ENCODE measurements at places on chromosomes 1 and 21. TPM values are rescaled to one million over a fixed set of nuclear protein-coding genes. Genes with fewer than 3 reads are reported as not detected.

The KCNT2 gene
- not detected for total RNA-seq

The CLCA4 gene
- not detected for total RNA-seq

The GUCA2A gene
- total RNA-seq = not detected

The SHE gene
- not detected for total RNA-seq

The SLAMF1 gene
- 39.8 TPM for total RNA-seq

The NEGR1 gene
- not detected for total RNA-seq

The RNU11 gene
- not detected for total RNA-seq

The ADORA1 gene
- not detected for total RNA-seq

The TPM3 gene
- 753 TPM for total RNA-seq

The GJB5 gene
- total RNA-seq = not detected

GRCh38 chr1:48560577-48560976, 88.6 kb upstream of the SPATA6 start:
- H3K36me3 ChIP-seq = no peaks in the 10 kb centered on the region
- H3K27ac ChIP-seq = no peak overlapping the region
- no peaks in the 10 kb centered on the region for H3K4me1 ChIP-seq

- H3K4me1 ChIP-seq = peaks cover 2% of the 10 kb centered on the region
- no peak overlapping the region for H3K27ac ChIP-seq
- DNase-seq = no peak
- no peak overlapping the region for H3K4me3 ChIP-seq
- no peaks in the 10 kb centered on the region for H3K36me3 ChIP-seq
These were observed 383.7 kb downstream of the ZP4 start for GRCh38 chr1:237507005-237507404.

- no peaks in the 10 kb centered on the region for H3K36me3 ChIP-seq
- H3K4me3 ChIP-seq = no peak overlapping the region
- H3K27ac ChIP-seq = no peak overlapping the region
- no peaks in the 10 kb centered on the region for H3K27me3 ChIP-seq
- DNase-seq = no peak
- no peaks in the 10 kb centered on the region for H3K4me1 ChIP-seq
These were observed 193.7 kb upstream of the ESRRG start for GRCh38 chr1:216916890-216917438.

DNA sequence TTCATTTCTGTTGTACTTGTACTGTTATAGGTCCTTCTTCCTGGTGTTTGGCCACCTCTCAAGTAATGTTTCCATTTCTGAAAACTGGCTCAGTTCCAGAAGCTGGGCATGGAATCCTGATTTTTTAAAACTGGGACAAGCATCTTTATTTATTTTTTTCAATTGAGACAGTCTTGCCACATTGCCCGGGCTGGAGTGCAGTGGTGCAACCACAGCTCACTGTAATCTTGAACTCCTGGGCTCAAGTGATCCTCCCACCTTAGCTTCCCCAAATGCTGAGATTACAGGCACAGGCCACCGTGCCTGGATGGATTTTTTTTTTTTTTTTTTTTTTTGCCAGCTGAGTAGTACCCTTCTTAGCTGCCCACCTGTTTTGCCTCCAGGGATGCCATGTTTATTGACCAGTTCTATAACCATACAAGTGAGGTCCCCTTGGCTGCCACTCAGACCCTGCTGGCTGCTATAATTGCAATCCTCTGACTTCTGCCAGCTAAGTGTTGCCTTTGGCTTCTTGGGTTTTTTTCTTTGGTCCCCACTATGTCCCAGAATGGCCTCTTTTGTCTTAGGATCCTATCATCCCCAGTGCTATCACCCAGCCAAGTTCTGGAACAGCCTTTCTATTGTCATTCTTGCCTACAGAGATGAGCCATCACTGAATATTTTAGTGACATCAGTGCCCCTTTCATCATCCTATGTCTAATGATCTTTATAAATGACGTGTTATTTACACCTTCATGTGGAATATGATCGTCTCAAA, 3.9 kb upstream of the DIP2A start:
- H3K27ac ChIP-seq = no peak overlapping the region
- H3K4me3 ChIP-seq = no peak overlapping the region
- H3K4me1 ChIP-seq = peaks cover 40% of the 10 kb centered on the region
- peaks cover 47% of the 10 kb centered on the region for H3K36me3 ChIP-seq
- DNase-seq = no peak

DNA sequence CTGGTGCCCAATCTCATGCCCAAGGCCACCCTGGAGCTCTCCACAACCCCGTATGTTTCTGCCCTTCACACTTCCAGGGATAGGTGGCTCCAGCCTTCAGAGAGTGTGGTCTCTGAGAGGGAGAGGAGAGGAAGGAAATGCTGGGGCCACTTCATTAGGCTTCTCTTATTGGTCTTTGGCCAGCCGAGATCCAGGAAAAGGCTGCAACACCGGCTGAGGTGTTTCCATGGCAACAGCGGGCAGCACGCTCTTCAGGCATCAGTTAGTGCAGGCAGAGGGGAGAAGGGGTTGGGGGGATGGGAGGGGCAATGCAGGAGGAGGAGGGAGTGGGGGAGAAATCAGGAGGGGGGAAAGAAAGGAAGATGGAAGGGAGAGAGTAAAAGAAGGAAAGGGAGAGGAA, 275.1 kb upstream of the GJB5 start:
- DNase-seq = no peak
- no peak overlapping the region for H3K4me3 ChIP-seq
- H3K36me3 ChIP-seq = no peaks in the 10 kb centered on the region
- peaks cover 32% of the 10 kb centered on the region for H3K27me3 ChIP-seq
- H3K27ac ChIP-seq = no peak overlapping the region
- H3K4me1 ChIP-seq = no peaks in the 10 kb centered on the region

DNA sequence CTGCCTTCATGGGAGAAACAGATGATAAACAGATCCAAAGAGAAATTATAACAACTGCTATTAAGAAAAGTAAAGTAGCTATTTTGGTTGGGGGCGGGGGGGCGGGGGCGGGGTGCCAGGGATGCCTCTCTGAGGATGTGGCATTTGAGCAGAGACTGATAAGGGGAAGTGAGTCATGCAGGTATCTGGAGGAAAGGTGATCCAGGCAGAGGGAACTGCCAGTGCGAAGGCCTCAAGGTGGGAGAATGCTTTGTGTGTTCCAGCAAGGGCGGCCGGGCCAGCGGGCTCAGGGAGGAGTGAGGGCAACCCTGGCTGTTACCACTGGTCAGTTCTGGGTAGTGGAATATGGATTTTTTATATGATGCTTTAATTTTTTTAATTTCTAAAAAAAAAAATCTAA, 7.0 kb upstream of the TNFRSF1B start:
- H3K27ac ChIP-seq = peak overlapping the region; percentile 65
- H3K4me1 ChIP-seq = peaks cover 79% of the 10 kb centered on the region
- peaks cover 1% of the 10 kb centered on the region for H3K36me3 ChIP-seq
- no peak for DNase-seq
- H3K4me3 ChIP-seq = no peak overlapping the region
- H3K27me3 ChIP-seq = no peaks in the 10 kb centered on the region

- no peaks in the 10 kb centered on the region for H3K27me3 ChIP-seq
- no peak for DNase-seq
- H3K27ac ChIP-seq = no peak overlapping the region
- peaks cover 34% of the 10 kb centered on the region for H3K4me1 ChIP-seq
These were observed 667 bp upstream of the CYB561D1 start for GRCh38 chr1:109493227-109493626.

DNA sequence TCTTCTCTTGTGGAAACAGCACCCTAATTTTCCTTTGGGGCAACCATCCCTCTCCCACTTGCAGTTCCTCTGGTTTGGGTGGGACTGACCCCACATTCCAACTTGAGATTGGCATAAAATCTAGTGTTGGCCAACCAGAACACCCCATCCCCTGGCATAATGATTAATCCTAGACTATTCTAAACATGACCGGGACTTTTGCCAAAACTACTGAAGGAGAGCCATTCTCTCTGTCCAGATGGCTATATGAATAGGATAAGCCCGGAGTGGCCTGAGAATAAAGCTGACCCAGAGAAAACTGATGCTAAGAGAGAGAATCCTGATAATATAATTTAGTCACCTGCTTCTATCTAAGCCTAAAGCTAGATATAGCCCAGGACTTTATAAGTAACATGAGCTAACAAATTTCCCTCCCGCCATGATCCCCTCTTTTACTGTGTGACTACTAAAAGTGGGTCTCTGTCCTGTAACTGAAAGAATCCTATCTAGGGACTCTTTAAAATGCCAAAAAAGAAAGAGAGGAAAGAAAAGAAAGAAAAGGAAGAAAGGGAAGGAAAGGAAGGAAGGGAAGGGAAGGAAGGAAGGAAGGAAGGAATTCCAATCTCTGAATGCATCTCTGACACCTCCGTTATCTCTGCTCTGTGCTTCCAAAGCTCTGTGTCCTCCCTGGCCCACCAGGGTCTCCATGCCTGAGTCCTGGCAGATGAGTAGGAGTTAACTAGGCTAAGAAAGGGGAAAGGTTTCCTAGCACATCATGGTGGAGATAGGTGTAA, 28.0 kb upstream of the NRDC start:
- DNase-seq = no peak
- H3K4me3 ChIP-seq = no peak overlapping the region
- no peaks in the 10 kb centered on the region for H3K27me3 ChIP-seq
- H3K4me1 ChIP-seq = peaks cover 5% of the 10 kb centered on the region
- H3K27ac ChIP-seq = peak overlapping the region; percentile 20

DNA sequence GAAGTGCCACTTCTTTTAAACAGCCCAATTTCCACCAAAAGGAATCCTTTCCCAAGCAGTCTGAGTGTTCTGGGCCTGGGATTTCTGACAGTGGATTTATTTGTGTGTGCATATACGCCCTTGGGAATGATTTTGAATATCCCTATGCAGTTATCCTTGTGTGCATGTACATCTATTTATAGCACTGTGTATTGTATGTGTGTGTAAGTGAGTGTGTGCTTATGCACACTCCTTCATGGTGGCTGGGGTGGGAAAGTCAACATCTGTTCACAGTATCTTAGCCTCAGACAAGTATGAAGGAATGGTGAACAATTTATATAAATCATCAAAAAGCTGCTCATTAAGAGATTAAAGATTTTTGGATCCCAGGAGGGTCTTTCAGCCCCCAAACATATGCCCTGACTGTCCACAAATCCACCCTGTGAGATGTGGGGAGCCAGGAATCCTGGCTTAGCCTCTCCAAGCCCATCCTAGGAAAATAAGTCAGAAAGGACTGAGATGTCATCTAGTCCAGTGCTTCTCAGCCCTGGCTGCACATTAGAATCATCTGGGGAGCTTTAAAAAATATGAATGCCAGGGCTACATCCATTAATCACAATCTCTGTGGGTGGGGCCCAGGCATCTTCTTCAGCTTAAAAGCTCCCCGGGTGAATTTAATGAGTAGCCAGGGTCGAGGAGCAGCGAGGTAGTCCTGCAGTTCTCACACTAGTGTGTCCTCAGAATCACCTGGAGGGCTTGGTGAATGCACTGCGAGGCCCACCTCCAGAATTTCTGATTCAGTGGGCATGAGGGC, 101.4 kb downstream of the PLXNA2 start:
- H3K27ac ChIP-seq = no peak overlapping the region
- H3K4me1 ChIP-seq = no peaks in the 10 kb centered on the region
- no peak overlapping the region for H3K4me3 ChIP-seq
- DNase-seq = no peak

- H3K4me1 ChIP-seq = no peaks in the 10 kb centered on the region
- H3K36me3 ChIP-seq = no peaks in the 10 kb centered on the region
- peaks cover 10% of the 10 kb centered on the region for H3K27me3 ChIP-seq
- no peak overlapping the region for H3K27ac ChIP-seq
- DNase-seq = no peak
- H3K4me3 ChIP-seq = no peak overlapping the region
These were observed 86.4 kb downstream of the DDAH1 start for GRCh38 chr1:85378534-85378933.

GRCh38 chr1:214747050-214747635, 144.1 kb downstream of the CENPF start:
- H3K27me3 ChIP-seq = no peaks in the 10 kb centered on the region
- H3K27ac ChIP-seq = no peak overlapping the region
- no peak for DNase-seq
- H3K36me3 ChIP-seq = no peaks in the 10 kb centered on the region

GRCh38 chr1:172960454-172961208, 90.1 kb downstream of the TNFSF18 start:
- DNase-seq = no peak
- H3K27ac ChIP-seq = no peak overlapping the region
- H3K36me3 ChIP-seq = no peaks in the 10 kb centered on the region
- H3K27me3 ChIP-seq = no peaks in the 10 kb centered on the region
- no peak overlapping the region for H3K4me3 ChIP-seq
- H3K4me1 ChIP-seq = peaks cover 4% of the 10 kb centered on the region

GRCh38 chr1:226919587-226919986, 20.5 kb upstream of the COQ8A start:
- no peak for DNase-seq
- no peaks in the 10 kb centered on the region for H3K27me3 ChIP-seq
- no peak overlapping the region for H3K4me3 ChIP-seq
- no peaks in the 10 kb centered on the region for H3K4me1 ChIP-seq
- no peak overlapping the region for H3K27ac ChIP-seq

DNA sequence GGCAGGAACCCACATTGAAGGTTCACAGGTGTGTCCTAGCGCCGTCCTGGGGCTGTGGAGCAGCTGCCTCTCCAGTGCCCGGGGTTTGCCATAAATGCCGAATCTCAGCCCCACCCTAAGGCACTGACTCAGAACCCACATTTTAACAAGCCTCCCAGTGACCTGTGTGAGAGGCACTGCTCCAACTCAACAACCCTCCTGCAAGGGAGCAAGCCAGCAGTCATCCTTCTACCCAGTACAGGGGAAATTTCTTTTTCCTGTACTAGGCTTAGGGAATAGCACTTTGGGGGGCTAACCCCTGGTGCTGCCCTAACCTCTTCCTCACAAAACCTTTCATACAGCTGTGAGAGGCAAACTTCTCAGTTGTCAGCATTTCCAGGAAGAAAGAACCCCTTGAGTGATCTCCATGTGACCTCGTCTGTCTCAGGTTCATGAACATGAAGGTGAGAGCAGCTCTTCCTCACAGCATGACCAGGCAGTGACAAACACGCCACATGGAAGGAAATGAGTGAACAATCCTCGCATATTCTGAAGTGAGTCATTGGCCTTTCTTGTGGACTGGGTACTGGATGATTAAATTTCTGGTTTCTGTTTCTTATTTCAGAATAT, 11.4 kb upstream of the BCAR3 start:
- peak overlapping the region; percentile 74 for H3K27ac ChIP-seq
- DNase-seq = peak; percentile 65
- H3K4me1 ChIP-seq = peaks cover 18% of the 10 kb centered on the region

GRCh38 chr21:22925032-22925431, 1926.8 kb downstream of the NCAM2 start:
- no peaks in the 10 kb centered on the region for H3K4me1 ChIP-seq
- H3K4me3 ChIP-seq = no peak overlapping the region
- no peak for DNase-seq
- no peaks in the 10 kb centered on the region for H3K27me3 ChIP-seq
- no peak overlapping the region for H3K27ac ChIP-seq

GRCh38 chr1:204799630-204800029, 71.0 kb upstream of the NFASC start:
- H3K36me3 ChIP-seq = no peaks in the 10 kb centered on the region
- H3K27me3 ChIP-seq = no peaks in the 10 kb centered on the region
- no peaks in the 10 kb centered on the region for H3K4me1 ChIP-seq
- H3K4me3 ChIP-seq = no peak overlapping the region

- H3K4me1 ChIP-seq = peaks cover 34% of the 10 kb centered on the region
- no peak for DNase-seq
- H3K36me3 ChIP-seq = peaks cover 37% of the 10 kb centered on the region
- no peak overlapping the region for H3K4me3 ChIP-seq
- no peaks in the 10 kb centered on the region for H3K27me3 ChIP-seq
These were observed 15.3 kb downstream of the RAB4A start for GRCh38 chr1:229286099-229286766.

GRCh38 chr1:217026531-217026930, 303.3 kb upstream of the ESRRG start:
- no peak overlapping the region for H3K4me3 ChIP-seq
- no peaks in the 10 kb centered on the region for H3K4me1 ChIP-seq
- no peak for DNase-seq
- H3K27ac ChIP-seq = no peak overlapping the region
- H3K36me3 ChIP-seq = no peaks in the 10 kb centered on the region

Measured in activated naive CD8-positive, alpha-beta T cell treated with anti-CD3 and anti-CD28 coated beads for 36 hours (primary cell).